ENCODE measurements at places on chromosomes 16 and 17.

DNA sequence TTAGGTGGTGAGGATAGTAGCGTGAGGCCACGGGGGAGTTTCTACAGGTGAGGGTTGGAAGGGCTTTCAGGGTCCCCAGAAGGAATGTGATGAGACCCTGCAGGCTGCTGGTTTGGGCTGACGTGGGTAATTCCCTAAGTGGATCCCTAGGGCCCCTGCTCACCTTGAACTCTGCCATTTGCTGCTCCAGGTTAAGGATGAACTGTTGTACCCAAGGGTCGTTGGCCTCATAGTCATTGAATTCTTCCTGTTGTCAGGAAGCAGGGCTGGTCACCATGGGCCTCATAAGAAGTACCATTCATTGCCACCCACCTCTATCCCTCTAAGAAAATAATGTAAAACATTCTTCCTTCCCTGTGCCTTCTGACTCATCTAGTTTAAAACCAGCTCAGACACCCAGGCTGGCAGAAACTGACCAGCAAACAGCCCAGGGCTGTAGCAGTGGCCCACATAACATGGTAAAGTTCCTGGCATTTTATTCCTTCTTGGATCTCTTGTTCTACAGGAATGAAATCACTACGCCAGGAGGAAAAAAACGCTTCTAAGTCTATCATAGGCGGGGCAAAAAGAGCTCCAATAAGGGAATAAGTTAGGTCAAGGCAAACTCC lies 27.6 kb downstream of the FCSK start:
- DNase-seq: no peak

- no peak for DNase-seq
Measured at GRCh38 chr17:38740806-38741205, 7.3 kb downstream of the PCGF2 start.

DNA sequence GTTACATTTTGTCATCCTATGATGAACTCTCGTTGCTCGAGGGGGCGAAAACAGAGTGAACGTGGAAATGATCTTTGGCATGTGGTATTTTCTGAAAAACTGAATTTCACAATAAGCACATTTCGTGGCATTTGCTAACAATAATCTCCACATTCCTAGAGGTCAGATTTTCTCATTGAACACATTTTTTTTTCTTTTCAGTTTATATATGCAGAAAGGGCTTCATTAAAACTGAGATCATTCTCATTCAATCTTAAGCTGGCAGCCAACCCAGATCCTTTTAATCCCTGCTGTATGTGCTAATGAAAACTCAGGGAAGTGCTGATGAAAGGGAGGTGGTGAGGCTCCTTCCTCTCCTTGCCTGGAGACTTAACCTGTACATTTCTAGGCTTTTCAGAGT lies 52.6 kb downstream of the PRKCA start:
- DNase-seq: no peak

DNA sequence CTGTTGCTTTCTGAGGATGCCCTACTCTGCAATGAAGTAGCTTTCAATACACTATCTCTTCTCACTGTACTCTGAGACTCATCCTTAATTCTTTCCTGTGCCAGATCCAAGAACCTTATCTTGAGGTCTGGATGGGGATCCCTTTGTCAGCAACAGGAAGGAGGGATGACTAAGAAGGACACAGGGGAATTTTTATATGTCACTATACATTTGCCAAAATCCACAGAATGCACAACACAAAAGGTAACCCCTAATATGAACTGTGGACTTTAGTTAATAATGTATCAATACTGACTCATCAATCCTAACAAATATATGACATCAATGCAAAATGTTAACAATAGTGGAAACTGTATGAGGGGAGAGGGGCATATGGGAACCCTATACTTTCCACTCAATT lies 4.7 kb upstream of the RBBP6 start:
- DNase-seq: no peak

GRCh38 chr17:31224366-31224765 lies 72.7 kb downstream of the OMG start:
- DNase-seq: no peak

DNA sequence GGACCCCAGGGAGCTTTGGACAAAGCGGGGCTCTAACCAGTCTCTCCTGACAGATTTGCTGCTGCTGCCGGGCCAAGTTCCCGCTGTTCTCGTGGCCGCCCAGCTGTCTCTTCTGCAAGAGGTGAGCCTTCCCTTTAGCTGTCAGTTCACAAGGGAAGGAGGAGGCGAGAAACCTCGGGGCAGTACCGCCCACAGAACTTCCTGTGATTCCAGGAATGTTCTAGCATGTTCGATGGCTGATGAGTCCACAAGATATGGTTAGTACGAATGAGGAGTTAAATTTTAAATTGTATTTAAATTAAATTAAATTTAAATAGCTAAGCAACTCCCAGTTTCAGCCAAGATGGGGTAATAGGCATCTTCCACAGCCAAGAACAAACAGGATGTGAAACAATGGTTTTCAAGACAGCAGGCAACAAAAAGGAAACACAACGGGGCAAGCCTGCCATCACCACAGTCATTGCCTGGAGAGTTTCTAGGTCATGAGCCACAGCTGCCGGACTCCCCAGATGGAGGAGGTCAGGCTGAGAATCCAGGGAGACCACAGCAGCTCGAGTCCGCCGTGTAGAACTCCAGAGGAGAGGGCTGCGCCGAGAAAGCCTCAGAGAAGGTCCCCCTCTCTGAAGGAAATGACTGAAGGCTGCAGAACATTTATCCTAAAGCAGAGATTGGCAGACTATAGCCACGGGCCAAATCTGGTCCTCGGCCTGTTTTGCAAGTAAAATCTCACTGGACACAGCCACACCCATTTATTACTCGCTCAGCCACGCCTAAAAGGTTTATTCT lies 9.5 kb upstream of the TCF25 start:
- DNase-seq: no peak

DNA sequence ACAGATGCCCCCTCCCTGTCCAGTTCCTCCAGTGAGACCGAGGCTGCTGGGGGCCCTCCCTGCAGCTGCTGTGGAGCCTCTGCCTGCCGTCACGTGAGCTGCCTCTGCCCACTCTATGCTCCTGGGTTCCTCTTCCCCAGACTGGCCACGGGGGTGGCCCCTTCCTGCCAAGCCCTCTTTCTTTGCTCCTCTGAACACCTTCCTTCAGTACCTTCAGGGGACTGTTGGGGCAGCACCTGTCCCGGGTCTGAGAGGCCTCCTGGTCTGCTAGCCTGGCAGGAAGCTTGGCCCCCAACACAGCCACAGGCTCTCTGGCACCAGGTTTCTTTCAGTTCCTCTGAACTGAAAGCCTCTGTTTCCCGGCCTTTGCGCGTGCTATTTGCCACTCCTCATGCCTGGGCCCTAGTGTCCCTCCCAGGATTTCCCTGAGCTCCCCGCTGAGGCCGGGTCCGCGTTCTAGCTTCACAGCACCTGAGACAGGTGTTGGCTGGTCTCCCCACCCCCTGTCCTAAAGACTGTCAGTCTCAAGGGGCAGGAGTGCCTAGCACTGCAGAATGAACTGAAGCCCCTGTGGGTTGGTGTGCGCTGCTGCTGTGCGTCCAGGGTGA lies 6.6 kb upstream of the ATP6V0C start:
- DNase-seq: no peak

DNA sequence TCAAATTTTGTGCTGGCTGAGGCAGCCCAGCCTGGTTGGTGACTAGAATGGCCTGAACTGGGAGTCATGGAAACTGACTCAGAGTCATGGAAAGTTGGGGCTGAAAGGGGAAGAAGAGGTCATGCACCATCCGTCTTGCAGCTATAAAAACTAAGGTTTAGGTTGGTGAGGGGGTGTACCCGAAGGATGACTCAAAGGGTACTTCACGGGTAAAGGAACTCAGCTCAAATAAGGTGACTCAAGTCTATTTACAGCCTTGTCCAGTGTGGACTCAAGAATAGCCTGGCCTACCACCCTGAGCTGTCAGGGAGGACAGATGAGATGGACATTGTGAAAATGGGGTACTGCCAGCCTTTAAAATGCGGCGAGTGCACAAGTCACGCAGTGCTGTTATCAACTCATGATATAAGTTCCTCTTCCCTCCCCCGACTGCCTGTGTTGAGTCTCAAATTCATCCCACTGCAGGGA lies 18.6 kb downstream of the CD300LB start:
- no peak for DNase-seq

GRCh38 chr16:15523092-15523541 lies 88.7 kb downstream of the BMERB1 start:
- no peak for DNase-seq

DNA sequence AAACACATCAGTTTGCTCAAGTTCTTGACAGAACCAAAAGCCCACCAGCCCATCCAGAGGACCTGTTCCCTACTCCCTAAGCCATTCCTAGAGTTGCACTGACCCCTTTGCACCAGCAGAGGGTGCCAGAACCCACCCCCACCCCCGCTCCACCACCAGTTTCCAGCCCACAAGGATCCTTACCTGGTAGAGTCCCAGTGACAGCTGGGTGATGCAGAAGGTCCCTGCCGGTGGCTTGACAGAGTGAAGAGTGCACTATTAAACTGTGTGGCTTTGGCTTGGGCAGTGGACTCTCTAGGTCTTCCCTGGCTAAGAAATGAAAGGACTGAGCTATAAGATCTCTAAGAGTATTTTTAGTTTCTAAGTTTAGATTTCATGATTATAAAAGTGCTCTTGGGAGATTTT lies 73.3 kb upstream of the MTMR4 start:
- DNase-seq: no peak

GRCh38 chr16:22673421-22673831 lies 140.5 kb upstream of the HS3ST2 start:
- no peak for DNase-seq

- DNase-seq: no peak
Measured at GRCh38 chr17:46117850-46118696, 75.2 kb downstream of the KANSL1 start.

- peak; percentile 11 for DNase-seq
Measured at GRCh38 chr16:54538276-54538675, 251.7 kb upstream of the IRX3 start.

DNA sequence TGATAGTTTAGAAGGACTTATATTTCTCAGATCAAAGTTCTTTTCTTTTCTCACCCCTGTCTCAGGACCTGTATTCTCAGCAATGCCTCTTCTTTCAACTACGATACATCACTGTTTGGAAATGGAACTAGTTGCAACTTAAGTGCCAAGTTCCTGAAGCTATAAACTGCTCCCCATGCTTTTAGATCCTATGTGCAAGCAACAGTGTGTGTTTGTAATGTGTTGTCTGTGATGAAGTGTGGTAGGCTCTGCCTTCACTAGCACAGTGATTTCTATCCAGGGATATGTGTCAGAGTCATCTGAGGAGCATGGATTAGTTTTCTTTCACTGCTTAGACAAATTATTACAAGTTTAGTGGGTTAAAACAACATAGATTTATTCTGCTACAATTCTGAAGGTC lies 18.4 kb downstream of the ZP2 start:
- no peak for DNase-seq

DNA sequence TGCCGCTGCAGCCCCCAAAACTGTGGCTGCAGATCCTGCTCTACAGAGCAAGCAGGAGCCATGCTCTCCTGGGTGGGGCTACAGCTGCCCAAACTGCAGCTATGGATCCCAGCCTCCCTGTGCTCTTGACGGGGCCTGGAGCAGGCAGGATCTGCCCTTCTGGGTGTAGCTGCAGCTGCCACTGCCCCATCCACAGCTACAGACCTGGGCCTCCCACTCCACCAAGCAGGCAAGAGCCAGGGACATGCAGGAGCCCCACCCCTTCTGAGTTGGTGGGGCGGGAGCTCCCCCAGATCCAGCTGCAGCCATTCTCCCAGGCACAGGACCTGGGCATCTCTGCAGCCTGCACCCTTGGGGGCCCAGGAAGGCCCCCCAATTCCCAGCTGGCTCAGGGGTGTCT lies 551.2 kb upstream of the CA10 start:
- DNase-seq: no peak

- DNase-seq: no peak
Measured at GRCh38 chr17:66548158-66548557, 245.7 kb downstream of the PRKCA start.

DNA sequence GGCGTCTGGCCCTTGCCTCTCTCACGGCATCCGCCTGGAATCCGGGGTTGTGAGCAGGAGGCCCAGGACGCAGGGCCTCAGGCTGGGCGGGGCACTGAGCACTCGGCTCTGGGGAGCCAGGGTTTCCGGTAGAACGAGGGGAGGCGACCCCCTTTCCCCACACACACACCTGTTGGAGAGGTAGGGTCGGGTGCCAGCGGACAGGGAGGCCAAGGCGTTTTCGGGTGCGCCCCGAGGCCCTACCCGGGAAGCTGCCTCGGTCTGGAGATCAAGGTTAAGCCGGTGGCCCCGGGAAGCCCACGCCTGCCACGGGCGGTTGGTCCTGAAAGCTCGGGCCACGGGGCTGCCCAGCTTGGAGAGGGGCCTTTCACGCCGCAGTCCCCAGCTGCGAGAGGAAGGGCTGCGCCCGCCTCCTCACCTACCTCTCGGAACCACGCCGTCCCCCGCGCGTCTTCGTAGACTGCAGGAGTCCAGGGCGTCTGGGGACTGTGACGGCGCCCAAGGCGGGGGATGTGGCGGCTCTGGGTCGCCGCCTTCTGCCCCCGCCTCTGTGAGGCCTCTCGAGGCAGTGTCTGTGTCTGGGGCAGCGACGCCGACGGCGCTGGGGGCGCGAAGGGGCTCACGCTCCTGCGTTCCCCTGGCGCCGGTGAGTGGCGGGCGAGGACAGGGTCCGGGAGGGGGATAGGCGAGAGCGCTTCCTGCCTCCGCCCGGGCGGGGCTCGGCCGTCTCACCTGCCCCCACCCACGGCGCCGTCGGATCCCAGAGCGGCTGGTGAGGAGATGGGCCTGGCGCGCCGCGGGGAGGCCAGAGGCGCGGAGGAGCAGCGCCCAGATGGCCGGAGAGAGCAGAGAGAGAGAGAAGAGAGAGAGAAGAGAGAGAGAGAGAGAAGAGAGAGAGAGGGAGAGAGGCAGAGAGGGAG lies 20.3 kb upstream of the HOXB9 start:
- no peak for DNase-seq

GRCh38 chr16:54688339-54688738 lies 242.3 kb upstream of the IRX5 start:
- DNase-seq: no peak

- DNase-seq: no peak
Measured at GRCh38 chr17:78798695-78799559, 16.9 kb upstream of the CYTH1 start.

DNA sequence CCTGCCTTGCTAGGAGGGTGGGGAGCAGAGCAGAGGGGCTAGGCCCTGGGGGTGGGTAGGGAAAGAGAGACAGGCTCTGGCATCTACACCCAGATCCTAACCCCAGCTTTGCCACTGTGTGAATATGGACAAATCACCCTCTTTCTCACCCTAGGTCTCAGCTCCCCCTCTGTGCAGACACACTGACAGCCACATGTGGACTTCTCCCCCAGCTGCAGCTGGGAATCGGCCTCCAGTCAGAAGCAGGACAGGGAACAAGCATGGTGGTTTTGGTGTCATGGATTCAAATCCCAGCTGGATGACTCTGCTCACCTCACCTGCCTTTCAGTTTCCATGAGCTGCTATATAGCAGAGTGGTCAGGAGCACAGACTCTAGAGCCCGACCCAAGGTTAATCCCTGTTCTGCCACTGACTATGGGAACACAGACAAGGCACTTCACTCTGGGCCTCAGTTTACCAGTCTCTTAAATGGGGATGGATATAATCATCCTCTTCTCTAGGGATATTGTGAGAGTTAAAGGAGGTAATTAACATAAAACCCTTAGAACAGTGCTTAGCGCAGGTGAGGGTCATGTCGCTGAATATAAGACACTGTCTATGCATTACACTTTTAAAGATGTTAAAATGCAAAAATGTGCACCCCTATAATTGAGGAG lies 26.2 kb upstream of the MAP3K14 start:
- DNase-seq: no peak

All from amniotic stem cell (primary cell).